ENCODE measurements at places on chromosomes 7 and 10.

GRCh38 chr10:69757553-69758309, 44.0 kb upstream of the COL13A1 start:
- DNase-seq = peak; percentile 46

DNA sequence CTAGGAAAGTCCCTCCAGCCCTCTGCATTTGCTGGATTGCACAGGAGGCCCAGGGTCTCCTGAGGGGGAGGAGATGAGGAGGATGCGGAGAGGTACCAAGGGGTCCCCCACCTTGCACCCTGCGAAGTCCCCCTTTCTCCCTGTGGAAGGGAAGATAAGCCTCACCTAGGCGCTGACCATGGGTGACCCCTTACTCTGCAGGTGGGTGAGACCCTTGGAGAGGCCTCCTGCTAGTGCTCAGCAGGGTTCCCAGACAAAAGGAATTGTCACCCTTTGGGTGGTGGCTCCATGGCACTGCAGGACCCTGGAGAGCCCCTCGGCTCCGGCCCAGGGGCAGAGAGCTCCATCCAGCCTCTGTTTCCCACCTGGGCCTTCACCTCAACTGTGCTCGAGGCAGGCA, 107.0 kb upstream of the RET start:
- DNase-seq = no peak

DNA sequence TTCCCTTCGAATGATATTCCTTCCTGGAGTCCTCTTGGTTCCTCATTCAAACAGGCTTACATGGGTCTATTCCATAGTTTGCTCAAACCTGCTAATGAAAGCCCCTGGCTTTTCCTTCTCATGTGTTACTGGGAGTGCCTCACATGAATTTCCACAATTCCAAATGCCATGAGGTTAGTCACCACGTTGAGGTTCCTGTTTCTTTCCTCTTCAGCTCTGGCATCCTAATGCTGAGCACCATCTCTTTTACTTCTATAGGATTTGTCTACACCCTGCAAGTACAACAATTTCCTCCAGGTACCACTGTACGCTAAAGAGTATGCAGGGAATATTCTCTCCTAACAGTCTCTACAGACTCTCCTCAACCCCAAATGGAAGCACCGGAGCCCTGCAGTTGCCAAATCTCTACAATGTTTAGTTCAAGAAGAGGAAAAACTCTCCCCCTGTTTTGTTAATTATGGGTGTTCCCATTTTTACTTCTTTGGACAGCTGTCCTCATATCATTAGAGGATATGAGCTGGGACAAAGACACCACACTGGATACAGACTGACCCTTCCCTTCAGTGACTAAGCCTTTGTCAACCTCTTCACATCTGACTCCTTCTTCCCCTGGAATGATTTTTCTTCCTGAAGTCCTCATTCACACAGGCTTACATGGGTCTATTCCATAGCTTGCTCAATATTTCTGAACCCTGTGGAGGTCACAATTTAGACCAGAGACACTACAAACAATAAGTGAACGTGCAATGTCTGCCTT, 145.8 kb upstream of the BET1 start:
- no peak for DNase-seq

GRCh38 chr10:55793024-55793423, 568.0 kb downstream of the ZWINT start:
- no peak for DNase-seq

Measured in T47D (cell line).